ENCODE measurements at places on chromosomes 11 and 22.

GRCh38 chr22:38133331-38133730, 22.8 kb upstream of the BAIAP2L2 start:
- no peak for DNase-seq

DNA sequence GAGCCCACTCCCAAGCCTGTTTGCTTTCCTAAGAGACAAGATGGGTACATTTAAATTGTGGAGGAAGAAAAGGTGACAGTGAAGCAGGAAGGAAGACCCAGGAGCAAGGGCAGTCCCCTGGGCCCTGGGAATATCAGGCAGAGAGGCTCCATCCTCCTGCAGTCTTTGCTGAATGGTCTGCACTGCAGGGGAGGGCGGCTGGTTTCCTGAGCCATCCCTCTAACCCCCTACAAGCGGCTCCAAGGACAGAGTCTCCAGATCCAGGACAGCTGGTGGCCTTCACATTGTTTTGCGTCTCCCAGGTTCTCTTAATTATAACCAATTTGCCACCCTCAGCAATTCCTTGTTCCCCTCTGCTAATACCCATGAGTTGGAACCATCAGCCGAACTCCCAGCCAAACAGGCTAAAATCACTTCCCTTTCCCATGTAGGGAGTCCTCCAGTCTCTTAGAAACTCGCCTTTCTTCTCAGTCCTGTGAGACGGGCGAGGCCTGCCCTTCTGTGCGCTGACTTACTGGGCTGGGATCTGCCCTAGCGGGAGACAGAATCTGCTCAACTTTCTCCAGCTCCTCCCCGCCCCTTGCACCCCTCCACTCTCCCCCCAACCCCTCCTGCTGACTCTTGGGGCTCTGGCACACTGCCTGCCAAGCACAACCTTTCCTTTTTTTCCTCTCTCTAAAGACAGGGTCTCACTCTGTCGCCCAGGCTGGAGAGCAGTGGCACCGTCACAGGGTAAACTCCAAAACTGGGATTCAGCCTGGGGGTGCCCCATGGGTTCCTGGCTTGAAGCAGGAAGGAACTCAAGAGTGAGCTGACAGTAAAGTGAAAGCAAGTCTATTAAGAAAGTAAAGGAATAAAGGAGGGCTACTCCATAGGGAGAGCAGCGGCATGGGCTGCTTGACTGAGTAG, 53.4 kb upstream of the EMID1 start:
- peak; percentile 55 for DNase-seq

DNA sequence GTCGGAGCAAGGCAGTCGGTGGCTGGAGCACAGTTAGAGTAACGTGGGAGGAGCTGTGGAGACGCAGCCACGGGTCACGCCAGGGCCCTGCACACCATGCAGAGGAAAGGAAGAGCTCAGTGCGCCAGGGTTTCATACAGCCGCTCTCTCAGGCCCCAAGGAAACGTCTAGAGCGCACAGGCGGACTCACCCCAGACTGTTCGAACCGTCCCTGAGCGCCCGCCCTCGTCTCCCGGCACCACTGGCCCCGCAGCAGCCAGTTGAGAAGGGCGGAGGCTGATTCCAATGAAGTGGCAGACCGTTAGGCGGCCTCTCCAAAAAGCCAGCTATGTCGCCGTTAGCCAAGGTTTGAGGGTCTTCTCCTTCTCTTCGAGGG, 483 bp upstream of the HYLS1 start:
- DNase-seq = peak; percentile 40

DNA sequence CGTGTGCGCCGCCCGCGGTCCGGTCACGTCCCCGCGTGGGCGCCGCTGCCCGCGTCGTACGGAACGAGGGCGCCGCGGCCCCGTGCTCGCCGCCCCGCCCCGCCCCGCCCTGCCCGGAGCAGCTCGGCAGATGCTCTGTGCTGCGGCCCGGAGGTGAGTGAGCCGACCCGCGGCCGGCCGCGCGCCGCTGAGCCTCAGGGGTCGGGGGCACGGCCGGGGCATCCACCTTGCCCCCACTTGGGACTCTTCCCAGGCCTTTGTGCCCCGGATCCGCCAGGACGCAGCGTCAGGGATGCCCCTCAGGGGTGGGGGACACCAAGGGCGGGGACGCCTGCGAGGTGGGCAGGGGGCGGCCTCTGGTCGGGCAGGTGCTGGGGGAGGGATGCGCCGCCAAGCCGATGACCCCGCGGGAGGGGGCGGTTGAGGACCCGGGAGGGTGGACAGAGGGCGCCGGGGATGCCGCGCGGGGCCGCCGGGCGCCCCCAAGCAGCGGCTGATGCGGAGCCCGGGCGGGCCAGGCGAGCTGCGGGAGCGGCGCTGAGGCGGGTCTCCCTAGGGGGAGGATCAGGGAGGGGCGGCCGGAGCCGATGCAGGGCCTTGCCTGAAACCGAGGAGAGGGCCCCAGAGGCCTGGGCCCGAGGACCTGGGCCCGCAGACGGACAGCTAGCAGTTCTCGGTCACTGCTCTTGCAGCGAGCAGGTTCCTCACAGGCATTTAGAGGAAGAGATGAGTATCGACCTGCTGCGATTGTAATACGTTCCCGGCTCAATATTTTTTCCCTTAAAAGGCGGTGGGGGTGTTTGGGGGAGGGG, at the start of gene GNAZ:
Gene GNAZ, plus strand, starts transcription at position 102 of the 812 bp plus-strand sequence. CDS start 25,177 bp downstream, outside the sequence.
- no peak for DNase-seq

DNA sequence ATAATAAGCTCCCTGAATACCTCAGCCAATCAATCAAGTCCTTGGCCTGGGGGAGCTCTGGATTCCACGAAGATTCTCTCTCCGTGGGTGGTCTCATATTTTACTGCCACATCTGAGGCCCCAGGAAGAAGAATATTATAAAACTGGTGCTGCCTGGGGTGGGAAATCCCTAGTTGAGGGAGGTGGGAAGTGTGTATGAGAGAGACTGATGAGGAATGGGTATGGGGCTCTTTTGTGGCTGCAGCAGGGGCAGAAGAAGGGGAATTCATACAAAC, 71.5 kb downstream of the SYN3 start:
- no peak for DNase-seq

DNA sequence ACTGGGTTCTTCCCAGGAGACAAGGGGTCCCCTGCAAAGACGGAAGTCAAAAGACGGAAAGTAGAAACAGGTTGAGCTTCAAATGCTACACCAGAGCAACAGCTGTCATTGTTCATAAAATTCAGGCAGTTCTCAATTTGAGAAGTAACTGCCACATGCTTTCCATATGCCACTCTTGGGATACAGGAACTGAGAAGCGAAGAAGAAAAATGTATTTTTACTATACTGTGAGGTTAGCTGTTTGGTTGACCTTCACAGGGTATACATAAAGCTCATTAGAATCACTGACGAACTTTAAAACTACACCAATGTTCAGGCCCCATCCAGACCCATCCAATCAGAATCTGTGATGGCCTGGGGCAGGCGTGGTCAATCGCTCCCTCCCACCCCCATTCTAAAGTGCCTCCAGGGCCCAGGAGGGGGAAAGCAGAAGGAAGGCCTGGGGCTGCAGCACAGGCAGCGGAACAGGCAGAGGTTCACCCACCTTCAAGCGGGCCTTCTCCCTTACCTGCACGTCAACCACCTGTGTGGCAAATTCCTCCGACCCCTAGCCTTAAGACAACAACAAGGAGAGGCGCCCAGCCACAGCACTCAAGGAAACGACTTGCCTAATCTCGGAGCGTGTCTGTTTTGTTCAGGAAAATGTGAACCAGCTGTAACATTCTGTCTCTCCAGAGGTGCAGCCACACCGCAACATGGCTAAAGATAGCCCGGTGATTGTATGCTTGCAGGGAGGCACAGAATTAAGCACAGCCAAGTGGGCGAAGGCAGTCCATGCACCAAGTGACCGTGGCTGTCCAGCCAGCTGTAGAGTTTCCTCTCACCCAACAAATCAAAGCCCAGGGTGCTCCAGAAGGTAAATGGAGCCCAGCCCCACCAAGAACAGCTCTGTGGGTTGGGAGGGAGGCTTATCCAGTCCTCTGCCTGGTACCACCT, 82.6 kb downstream of the MICAL3 start:
- no peak for DNase-seq

DNA sequence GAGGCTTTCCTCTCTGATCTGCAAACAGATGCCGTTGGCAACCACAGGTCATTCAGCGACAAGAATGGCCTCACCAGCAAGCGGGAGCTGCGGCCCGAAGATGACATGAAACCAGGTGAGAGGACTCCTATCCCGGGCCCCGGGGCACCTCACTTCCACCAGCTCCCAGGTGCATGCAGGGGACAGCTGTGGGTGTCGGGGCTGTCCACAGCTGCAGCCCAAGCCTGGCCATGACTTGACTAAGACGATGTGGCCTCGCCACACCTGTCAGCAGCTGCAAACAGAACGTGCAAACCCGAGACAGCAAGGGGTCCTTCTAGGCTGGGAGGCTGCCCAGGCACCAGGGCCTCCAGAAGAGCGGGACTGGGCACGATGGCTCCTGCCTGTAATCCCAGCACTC, 3.6 kb downstream of the GAL start:
- DNase-seq = no peak

GRCh38 chr22:21942407-21943343, 10.0 kb downstream of the PPM1F start:
- DNase-seq = peak; percentile 44

- DNase-seq = no peak
Measured at GRCh38 chr22:44479662-44480061, 18.4 kb downstream of the RTL6 start.

DNA sequence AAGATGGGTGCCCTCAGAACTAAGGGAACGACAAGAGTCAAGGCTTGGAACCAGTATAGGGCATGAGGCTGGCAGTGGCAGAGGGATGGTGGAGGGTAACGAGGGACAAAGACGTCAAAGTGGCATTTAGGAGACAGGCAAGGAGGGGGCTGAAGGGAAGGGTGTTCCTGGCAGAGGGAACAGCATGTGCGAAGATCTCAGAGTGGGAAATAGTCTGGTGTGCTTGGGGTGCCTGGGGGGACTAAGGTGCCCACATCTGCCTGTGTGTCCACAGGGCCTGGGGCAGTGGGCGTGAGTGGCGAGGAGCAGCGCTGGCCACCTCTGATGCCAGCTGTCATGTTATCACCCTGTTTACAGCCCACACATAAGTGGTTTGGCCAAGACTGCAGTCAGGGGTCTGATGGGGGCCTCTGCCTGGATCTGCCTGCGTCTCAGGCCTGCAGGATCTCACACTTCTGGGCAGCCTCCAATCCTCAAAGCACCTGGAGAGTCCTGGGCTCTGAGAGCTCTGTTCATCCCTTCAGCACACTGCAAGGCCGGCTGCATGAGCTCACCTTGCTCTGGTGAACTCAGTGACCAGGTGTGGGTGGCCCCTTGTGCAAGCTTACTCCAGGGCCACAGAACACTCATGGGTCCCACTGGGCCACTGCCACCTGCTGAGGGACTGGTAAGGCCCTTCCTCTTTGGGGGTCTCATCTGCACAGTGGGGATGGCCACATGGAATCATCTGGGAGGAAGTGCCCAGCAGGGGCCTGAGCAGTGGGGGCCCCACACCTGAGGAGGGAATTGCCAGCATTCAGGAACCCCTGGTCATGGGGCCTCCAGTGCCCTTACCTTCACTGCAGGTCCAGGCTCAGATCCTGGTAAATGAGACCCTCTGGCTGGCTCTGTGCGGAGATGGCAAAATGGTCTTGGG, 89.7 kb upstream of the SHISAL1 start:
- no peak for DNase-seq

DNA sequence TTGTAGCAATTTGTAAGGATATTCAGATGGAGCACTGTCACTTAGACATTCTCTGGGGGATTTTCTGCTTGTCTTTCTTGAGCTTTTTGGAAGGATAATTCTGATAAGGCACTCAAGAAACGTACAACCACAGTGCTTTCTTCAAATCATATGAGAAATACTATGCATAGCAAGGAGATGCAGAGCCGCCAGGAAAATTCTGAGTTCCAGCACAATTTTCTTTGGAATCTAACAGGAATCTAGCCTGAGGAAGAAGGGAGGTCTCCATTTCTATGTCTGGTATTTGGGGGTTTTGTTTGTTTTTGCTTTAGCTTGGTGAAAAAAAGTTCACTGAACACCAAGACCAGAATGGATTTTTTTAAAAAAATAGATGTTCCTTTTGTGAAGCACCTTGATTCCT, 9.9 kb downstream of the PRSS23 start:
- no peak for DNase-seq

DNA sequence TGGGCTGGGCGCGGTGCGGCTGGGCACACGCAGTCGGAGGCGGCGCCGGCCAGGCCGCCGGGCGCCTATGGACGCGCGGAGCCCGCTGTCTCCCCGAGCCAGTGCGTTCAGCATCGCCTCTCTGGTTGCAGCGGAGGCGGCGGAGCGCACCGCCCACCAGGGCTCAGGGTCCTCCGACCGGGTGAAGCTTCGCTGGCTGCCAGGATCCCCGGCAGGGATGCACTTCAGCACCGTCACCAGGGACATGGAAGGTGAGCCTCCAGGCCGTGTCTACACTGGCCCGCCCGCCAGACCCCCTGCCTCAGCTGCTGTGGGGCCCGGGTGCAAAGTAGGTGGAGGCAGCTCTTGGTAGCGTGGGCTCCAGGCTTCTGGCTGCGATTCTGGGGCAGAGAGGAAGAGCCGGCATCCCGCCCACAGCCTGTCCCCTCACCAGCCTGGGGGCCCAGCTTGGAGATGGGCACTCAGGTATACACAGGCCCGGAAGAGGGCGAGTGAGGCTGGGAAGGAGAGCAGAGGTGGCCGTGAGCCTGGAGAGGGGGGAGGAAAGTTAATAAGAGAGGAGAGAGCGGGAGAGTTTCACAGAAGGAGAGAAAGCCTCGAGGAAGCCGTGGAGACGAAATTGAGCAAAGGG, 1.0 kb upstream of the TBX1 start:
- no peak for DNase-seq

GRCh38 chr11:33475993-33476392, 218.8 kb downstream of the HIPK3 start:
- DNase-seq = no peak

- DNase-seq = peak; percentile 14
Measured at GRCh38 chr11:95092549-95093324, 3.1 kb downstream of the ENDOD1 start.

GRCh38 chr11:82927264-82927880, 25.8 kb downstream of the DDIAS start:
- DNase-seq = peak; percentile 51

DNA sequence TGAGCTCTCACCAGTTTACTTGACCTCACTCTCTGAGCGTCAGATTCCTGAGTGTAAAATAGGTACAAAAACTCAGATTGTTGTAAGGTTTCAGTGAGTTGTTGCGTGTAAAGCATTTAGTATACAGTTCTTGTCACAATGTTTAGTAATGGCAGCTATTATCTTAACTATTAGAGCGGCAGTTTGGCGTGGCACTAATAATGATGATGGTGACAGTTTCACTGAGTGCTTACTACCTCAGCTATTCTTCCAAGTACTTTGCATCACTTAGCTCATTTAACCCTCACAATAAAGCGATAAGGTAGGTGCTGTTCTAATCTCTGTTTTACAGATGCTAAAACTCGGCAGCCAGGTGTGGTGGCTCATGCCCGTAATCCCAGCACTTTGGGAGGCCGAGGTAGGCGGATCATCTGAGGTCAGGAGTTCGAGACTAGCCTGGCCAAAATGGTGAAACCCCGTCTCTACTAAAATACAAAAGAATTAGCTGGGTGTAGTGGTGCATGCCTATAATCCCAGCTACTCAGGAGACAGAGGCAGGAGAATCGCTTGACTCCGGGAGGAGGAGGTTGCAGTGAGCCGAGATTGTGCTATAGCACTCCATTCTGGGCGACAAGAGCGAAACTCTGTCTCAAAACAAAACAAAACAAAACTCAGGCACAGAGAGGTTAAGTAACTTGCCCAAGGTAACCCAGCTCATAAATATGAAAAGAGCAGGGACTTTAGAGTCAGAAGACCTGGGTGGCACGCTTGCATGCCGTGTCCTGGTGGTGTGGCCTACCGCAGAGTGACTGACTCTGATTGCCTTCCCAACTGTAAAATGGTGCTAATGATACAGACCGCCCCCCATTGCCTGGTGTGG, 76.2 kb downstream of the PTPRJ start:
- no peak for DNase-seq

Data from inflammatory macrophage (primary cell).